EH (cell line): ENCODE measurements at places on chromosomes 12 and 14.

GRCh38 chr14:72792051-72792788 lies 101.7 kb downstream of the DPF3 start:
- DNase-seq = peak; percentile 24

- DNase-seq = no peak
Observed at GRCh38 chr14:100469632-100470522, 117.3 kb downstream of the BEGAIN start.

DNA sequence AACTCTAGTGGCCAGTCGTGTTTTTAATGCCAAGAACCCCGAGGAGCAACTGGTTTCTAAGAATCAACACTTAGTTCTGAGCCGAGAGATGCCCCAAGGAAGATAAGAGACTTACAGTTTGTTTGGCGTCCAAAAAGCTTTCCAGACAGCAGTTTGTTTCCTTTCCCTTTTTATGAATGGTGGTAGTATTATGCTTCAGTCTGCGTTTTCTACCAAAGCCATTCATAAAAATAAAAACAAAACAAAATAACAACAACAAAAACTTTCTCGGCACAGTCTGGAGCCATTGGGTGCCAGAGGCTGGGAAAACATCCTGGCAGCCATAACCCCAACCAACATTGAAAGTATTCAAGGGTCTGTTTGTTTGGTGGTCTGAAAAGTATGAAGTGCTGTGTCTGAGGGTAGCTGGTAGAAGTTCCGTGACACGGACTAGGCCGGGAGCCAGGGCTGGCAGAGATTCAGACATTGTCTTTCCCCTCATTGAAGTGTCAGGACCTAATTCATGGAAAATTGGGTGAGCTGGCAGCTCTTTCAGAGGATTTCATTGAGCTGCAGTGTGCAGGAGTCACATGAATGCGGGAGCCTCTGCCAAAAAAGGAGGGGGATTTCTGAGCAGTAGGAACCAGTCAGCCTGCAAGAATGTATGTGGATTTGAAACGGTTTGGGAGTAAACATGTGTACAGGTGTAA lies 124.2 kb downstream of the HMGA2 start:
- DNase-seq = peak; percentile 95

GRCh38 chr12:2443776-2444175 lies 351.0 kb upstream of the FKBP4 start:
- no peak for DNase-seq

DNA sequence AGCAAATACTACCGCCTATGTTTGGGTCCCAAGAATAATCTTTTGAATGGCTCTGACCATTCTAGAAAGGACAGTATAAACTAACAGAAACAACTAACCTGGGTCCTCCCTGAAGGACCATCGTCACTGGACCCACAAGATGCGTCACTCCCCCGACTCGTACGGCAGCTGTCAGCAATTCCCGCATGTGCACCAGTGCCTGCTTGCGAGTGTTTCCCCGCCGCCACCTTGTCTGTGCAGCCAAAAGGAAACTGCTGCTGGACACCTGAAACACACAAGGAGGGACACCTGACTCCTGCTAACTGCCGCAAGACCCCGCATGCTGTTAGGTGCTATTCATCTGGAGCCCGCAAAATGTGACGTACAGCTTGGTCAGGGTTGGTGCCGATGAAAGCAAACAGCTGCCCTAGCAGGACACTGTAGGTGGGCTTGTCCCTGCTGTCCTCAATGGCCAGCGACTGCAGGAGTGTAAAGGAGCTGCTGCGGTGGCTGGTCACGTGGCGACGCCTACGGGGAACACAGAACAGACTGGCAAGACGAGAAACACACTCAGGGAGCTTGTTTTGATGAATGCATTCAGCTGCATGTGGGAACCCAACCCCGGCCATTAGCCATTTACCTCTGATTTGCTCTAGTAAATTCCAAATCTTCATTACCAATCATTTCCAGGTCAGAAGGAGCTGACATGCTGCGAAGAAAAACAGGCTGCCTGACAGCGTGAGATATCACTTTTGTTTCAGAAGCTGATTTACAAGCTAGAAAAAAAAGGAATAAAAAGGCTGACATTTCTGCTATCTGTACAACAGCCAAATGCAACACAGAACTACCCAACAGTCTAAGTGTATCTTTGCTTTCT lies 118.1 kb downstream of the TRAFD1 start:
- DNase-seq = no peak

DNA sequence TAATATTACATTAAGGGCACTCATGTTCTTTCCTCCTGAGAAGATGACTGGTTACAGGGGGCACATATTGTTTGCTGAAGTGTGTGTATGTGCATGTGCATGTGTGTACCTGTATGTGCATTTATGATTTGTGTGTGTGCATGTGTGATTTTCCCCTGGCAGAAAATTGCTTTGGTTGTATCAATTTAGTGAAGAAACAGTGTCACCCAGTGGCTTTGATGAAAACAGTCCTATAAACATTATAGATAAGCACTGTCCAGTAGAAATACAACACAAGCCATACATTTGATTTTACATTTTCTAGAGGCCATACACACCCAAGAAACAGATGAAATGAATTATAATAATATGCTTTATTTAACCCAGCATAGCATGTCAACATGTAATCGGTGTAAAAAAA lies 8.6 kb downstream of the PDE3A start:
- peak; percentile 47 for DNase-seq

GRCh38 chr14:22178333-22178839 lies 410.6 kb downstream of the DAD1 start:
- no peak for DNase-seq

- peak; percentile 22 for DNase-seq
Observed at GRCh38 chr12:2194060-2194459, 141.3 kb downstream of the CACNA1C start.

DNA sequence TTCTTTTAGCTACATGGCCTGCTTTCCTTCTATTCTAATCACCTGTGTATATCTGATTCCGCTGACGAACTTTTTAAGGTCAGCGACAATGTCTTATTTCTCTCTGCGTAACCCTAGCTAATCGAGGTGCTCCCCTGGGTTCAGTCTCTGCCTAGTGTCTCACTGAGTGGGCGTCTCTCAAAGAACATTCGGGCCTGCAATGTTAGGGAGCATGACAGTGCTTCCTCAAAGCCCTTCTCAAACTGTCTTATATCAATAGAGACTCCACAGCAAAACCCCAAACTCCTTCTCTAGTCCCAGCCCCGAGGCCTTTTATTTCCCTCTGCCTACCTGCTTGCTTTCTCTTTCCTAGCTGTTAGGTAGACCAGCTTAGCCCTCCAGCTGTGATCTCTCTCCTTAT lies 13.7 kb upstream of the RPS6KL1 start:
- DNase-seq = no peak
